ENCODE measurements at places on chromosomes 2 and 18. TPM values are rescaled to one million over a fixed set of nuclear protein-coding genes. Genes with fewer than 3 reads are reported as not detected.

The ANKRD62 gene
- not detected for total RNA-seq

The NGEF gene
- not detected for total RNA-seq

The COA5 gene
- 20.7 TPM for total RNA-seq

The TLX2 gene
- total RNA-seq, result 1.2 TPM

The GLI2 gene
- 2.5 TPM for total RNA-seq

The NTSR2 gene
- not detected for total RNA-seq

The RGPD6 gene
- total RNA-seq, result 9.2 TPM

The CHST9 gene
- total RNA-seq, result not detected

The FKBP7 gene
- 1.1 TPM for total RNA-seq

The SNTG2 gene
- not detected for total RNA-seq

The NDC80 gene
- 51.3 TPM for total RNA-seq

The FHOD3 gene
- not detected for total RNA-seq

The ADAM23 gene
- total RNA-seq, result not detected

Measured in T-helper 1 cell treated with Interleukin-12 subunit alpha and Interleukin-12 subunit beta and Interleukin-4 antibody, amounts not matched to agents 30 ng/mL and 1 ng/mL, for 36 hours (primary cell).